ENCODE measurements at places on chromosomes 5 and 9.

DNA sequence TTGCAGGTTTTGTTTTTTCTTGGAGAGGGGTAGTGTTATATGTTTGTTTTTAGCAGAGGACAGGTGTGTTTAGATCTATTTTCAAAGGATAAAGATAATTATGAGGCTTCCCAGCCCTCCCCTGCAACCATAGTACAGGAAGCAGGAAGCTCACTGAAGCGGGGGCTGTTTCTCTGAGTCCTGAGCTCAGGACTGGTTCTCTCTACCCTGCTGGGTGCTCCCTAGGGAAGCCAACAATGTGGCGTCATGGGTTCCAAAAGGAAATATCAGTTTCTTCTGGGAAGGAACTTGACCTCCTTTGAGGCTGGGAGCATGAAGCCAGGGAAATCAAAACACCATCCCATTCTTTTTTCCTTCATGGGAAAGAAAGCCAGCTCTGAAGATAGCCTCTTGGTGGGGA, 62.2 kb downstream of the RAD23B start:
- DNase-seq: peak; percentile 41

GRCh38 chr5:116428966-116429365, 145.7 kb downstream of the SEMA6A start:
- DNase-seq: no peak

DNA sequence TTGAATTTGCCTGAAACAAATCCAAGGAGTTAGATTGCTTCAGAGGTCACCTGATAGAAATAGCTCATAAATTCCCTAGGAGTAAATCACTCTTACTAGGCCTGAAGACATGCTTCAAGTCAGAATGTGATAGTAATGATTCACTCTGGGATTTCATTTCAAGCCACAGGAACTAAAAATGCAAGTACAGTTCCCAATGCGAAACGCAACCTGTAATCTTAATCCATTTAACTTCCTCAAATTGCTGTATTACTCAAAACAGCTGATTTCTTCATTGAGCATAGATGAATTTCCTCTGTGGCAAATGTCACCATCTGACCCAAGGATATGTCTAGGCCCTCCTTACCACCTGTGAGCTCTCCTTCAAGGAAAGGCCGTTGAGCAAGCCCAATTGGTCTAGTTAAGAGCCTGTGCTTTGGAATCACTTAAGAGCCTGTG, 32.1 kb upstream of the IL6ST start:
- no peak for DNase-seq

DNA sequence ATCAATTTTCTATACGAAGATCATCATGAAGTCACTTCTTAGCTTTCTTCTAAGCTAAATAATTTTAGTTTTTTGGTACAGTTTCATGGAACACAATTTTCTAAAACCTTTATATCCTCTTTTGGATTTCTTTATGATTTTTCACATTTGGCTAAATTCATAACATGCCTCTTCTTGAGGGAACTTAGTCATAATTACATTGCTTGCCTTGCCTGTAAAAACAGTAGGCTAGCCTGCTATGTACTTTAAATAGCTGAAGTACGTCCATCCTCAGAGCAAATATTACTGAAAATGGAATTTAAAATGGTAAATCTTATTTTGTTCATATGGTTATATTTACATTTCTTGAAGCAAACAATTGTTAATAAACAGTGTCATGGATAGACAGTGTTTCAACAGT, 225.0 kb downstream of the VPS13A start:
- no peak for DNase-seq

- no peak for DNase-seq
Observed at GRCh38 chr5:172638209-172638768, 2.8 kb upstream of the NEURL1B start.

- DNase-seq: no peak
Observed at GRCh38 chr9:17185481-17186029, 50.7 kb downstream of the CNTLN start.

DNA sequence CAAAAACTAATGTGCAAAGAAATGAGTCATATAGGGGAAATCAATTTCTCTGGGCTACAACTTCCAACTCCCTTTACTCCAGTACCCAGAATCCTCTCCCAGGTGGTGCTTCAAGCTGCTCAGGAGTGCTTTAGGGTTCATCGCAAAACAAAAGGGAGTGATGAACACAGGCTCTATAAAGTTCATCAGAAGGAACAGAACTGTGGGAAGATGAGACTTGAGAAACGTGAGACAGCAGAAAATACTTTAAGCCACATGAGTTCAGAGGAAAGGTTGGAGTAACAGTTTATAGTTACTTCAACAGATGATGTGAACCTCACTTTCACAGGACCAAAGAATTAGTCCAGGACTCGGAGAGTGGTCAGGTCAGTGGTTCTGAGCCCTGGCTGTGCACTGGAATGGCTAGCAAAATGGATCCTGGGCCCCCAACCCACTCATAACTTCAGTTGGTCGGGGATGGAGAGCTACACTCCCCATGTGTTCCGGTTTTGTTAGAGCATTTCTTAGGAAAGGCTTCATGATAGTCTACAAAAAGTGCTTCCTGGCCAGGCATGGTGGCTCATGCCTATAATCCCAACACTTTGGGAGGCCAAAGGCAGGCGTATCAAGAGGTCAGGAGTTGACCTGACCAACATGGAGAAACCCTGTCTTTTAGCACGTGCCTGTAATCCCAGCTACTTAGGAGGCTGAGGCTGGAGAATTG, 4.3 kb downstream of the RPL12 start:
- no peak for DNase-seq

DNA sequence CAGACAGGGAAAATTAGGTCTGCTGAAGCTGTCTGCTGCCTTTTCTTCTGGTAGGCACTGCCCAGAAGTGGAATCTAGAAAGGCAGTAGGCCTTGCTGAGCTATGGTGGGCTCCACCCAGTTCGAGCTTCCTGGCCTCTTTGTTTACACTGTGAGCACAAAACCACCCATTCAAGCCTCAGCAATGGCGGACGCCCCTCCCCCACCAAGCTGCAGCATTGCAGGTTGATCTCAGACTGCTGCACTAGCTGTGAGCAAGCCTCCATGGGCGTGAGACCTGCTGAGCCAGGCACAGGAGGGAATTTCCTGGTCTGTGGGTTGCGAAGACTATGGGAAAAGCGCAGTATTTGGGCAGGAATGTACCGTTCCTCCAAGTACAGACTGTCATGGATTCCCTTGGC, 18.5 kb downstream of the AGTPBP1 start:
- no peak for DNase-seq

DNA sequence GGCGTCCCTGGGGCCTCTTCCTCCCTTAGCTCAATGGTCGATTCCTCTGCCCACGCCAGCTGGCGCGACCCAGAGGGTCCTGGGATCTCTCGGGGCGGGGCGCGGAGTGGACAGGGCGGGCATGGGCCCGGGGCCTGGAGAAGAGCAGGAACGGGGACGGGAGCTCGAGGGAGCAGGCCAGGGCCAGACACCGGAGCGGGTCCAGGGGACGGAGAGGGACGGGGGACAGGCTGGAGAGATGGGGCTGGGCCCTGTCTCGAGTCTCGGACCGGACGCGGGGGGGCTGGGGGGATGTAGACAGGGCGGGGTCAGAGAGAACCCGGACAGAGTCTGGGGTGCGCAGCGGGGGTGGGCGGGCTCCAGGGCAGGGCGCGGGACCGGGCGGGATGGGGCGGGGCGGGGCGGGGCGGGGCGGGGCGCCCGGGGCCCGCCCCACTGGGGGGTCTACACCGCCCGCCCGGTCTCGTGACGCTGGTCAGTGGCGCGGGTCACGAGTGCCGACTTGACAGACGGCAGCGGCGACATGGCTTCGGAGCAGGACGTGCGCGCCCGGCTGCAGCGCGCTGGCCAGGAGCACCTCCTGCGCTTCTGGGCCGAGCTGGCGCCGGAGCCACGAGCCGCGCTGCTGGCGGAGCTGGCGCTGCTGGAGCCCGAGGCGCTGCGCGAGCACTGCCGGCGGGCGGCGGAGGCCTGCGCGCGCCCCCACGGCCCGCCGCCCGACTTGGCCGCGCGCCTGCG, at the start of gene UAP1L1:
Gene UAP1L1, plus strand, starts transcription at position 508 of the 738 bp plus-strand sequence. Its CDS starts 16 bp downstream, at position 524.
- DNase-seq: peak; percentile 83

DNA sequence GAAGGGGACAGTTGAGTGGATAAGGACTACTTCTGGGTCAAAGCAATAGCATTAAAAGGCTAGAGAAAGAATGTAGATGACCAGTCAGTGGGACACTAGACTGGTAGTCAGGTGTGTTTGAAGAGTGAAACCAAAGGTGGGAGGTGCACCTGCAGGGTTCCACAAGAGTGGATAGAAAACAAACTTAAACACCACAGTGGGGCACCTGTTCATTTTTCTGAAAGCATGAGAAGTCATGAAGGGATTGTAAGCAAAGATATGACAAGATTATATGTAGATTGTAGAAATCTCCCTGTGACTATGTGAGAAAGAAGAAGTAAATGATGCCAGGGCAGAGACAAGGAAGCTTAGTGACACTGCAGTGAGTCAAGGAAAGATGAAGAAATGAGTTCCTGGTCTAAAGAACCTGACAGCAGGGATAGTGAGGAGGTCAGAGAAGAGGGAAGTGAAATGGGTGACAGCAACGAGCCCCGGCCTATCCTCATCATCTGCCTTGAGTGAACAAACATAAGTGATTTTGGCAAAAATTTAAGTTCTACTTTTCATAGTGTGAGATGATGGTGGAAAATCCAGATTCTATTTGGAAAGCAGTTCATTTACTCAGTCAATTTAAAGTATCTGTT, 296.9 kb downstream of the TLE4 start:
- DNase-seq: no peak

GRCh38 chr9:34493972-34494535, 28.7 kb downstream of the ENHO start:
- peak; percentile 65 for DNase-seq

GRCh38 chr5:69219939-69220338, 14.7 kb upstream of the CDK7 start:
- DNase-seq: no peak

DNA sequence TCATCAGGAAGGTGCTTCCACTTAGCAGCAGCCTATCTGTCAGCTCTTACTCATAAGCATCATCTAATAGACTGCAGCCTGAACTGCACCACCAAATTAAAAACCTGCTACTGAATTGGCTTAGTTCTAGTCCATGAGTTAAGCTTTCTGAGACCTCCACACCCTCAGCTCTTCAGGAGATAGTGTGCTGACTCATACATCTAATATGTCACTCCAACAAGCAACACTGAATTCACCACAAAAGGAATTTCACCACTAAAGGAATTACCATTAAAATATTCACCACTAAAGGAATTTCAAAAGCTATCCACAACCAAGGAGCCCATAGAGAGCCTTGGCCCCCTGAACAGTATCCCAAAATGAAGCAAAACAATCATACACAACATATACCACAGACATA, 418.5 kb upstream of the RORB start:
- DNase-seq: no peak

DNA sequence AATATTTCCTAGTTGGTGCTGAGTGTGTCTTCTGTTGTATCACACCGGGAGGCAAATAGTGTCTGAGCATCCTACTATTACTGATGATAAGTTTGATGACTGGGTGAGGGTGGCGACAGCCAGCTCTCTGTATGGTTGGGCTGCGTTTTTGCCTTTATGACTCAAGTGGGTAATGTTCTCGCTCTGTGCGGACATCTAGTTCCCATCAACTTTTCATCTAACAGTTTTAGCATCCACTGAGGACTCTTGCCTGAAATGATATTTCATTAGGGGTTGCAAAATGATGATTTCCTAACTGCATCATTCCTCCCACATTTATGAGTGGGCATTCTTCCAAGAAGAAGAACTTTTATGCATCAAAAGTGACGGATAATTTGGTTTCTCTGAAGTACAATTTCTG, 26.5 kb downstream of the HMCN2 start:
- DNase-seq: no peak

DNA sequence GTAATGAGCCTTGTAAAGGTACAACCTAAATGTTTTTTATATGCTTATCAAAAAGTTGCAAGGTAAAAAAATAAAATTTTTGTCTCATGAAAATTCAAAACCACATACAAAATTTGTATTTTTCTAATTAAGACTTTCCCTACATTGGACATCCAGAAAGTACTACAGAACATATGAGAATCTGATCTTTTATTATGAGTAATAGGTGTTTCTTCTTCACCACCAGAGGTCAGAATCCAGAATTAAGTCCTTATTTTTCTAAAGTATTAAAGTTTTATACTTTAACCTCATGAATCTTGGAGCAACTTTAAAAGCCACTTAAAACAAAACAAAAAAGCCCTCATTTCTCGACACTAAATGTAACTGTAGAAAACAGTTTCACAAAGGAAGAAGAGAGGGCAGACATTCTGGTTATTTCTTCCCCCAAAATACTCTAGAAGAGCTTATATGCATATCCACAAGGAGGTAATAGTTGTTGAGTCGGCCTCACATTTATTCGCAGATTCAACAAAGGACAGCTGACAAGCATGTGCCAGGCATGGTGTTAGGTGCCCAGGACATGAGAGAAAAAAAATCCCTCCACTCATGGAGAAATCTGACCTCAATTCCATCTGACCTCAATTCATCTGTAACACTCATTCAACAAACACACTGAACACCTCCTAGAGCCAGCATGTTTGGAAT, 69.3 kb downstream of the MLLT3 start:
- DNase-seq: no peak

- DNase-seq: no peak
Observed at GRCh38 chr5:131281133-131281867, 17.4 kb downstream of the CDC42SE2 start.

DNA sequence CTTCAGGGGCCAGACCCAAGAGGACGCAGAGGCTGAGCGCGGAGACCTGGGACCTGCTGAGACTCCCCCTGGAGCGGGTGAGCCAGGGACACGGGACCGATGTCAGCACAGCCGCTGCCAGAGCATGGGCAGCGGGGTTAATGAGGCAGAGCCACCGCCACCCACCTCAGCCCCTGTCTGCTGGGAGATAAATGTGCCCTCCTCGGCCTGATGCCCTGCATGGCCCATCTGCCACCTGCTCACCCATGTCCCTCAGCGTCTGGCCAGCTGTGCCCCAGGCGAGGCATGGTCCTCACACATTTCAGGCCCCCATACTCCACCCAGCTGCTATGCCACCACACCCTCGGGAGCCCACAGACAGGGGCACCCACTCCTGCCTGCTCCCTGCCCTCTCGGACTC, 14.9 kb downstream of the DNLZ start:
- no peak for DNase-seq

DNA sequence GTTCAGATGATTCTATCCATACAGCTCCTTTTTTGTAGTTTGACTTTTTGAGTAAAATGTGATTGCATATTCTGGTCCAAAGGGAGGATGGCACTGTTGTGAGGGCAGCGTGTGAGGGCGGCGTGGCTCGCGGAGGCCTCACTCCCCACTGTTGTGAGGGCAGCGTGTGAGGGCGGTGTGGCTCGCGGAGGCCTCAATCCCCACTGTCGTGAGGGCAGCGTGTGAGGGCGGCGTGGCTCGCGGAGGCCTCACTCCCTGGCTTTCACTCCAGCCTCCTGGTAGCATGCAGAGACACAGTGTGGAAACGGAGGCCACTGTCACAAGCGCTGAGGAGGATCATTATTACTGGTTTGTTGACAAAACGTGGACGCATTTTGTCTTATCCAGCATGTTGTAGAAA, 79.0 kb downstream of the EHMT1 start:
- DNase-seq: no peak

- no peak for DNase-seq
Observed at GRCh38 chr5:76406014-76406413, 2.9 kb downstream of the IQGAP2 start.

- DNase-seq: no peak
Observed at GRCh38 chr9:38372762-38373619, 19.5 kb upstream of the ALDH1B1 start.

GRCh38 chr5:150186137-150186536, 3.7 kb upstream of the SLC6A7 start:
- no peak for DNase-seq

GRCh38 chr9:79664375-79664831, 92.6 kb downstream of the TLE4 start:
- no peak for DNase-seq

GRCh38 chr5:133864711-133865110, 103.7 kb downstream of the C5orf15 start:
- DNase-seq: no peak

Measured in left cardiac atrium (tissue), 4 donors.